H54 (cell line): ENCODE measurements at places on chromosomes 1 and 21.

- no peak for DNase-seq
Measured at GRCh38 chr1:32892368-32893197, 6.3 kb downstream of the HPCA start.

GRCh38 chr1:228267962-228268880 is 60.4 kb downstream of the OBSCN start:
- DNase-seq = no peak

- no peak for DNase-seq
Measured at GRCh38 chr1:215682232-215682631, 115.1 kb downstream of the KCTD3 start.

DNA sequence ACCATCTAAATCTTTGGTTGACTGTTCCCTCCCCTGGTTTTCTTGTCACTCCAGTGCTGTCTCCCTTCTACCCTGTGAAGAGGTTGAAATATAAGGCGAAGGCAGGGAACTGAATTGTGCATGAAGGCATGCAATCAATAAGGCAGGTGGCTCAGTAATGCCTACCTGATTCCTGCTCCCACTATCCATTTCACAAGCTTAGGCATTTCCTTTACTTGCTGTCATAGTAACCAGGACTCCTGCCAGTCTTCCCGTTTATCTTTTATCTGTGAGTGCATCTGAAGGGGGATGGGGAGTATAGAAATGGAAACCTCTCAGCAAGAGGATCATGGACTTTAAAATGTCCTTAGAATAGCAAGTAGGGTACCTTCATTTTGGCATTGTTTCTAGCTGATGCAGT is 40.5 kb downstream of the MRPS6 start:
- no peak for DNase-seq

DNA sequence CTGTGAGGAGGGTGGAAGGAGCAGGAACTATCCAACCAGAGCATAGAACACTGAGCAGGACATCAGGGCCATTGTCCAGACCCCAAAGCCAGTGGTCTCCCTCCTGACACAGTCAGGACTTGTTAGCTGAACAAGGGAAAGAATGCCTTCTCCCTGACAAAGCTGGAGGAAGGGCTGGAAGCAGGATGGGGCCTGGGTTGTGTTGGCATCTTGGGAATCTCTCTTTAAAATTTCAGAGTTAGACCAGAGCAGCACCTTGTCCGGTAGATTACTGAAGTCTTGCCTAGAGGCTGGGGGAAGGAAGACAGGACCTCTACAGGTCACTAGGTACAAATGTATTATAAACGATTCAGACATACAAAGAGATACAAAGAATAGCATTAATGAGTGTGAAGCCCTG is 35.0 kb upstream of the ATP2B4 start:
- no peak for DNase-seq

GRCh38 chr1:244941121-244941520 is 76.8 kb upstream of the HNRNPU start:
- no peak for DNase-seq

- no peak for DNase-seq
Measured at GRCh38 chr1:15618655-15619525, 1.6 kb downstream of the DDI2 start.

GRCh38 chr21:14722841-14723483 is 176.8 kb upstream of the SAMSN1 start:
- DNase-seq = no peak

DNA sequence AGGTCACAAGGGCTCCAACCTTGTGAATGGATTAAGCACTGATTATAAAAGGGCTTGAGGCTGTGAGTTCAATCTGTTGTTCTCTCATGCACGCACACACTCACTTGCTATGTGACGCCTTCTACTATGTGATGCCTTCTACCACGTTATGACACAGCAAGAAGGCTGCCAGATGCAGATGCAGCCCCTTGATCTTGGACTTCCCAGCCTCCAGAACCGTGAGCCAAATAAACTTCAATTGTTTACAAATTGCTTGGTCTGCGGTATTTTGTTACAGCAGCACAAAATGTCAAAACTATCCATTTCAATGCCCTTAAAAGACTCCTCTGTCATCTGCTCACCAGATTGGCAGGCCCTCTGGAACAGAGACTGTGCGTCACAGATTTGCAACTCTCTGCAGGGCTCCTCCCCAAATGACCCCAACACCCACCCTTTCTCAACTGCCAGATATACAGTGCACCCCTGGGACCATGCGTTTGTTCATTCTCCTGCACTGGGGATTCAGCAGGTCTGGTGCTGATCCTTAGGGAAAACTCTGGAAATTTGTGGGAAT is 47.8 kb upstream of the KANK4 start:
- no peak for DNase-seq

GRCh38 chr1:26161415-26162219 is 2.7 kb downstream of the FAM110D start:
- DNase-seq = no peak

DNA sequence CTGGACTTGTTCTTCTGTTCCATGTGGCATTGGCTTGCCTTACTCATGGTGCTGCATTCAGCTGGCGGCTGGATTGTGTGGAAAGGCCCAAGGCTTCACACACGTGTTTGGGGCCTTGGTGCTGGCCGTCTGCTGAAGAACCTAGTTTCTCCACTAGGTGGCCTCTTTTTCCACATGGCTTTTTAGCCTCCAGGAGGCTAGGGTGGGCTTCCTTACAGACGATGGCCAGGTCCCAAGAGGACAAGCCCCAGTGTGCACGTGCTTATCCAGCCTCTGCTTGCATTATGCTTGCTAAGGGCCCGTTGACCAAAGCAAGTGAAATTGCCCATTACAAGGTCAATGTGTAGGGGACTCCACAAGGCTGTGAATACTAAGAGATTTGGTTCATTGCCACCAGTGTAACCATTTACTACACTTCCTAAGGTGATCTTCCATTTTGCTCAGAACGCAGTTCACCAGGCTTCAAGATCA is 47.5 kb upstream of the FOXO6 start:
- peak; percentile 42 for DNase-seq

- no peak for DNase-seq
Measured at GRCh38 chr1:89600451-89601224, 32.3 kb upstream of the LRRC8C start.

DNA sequence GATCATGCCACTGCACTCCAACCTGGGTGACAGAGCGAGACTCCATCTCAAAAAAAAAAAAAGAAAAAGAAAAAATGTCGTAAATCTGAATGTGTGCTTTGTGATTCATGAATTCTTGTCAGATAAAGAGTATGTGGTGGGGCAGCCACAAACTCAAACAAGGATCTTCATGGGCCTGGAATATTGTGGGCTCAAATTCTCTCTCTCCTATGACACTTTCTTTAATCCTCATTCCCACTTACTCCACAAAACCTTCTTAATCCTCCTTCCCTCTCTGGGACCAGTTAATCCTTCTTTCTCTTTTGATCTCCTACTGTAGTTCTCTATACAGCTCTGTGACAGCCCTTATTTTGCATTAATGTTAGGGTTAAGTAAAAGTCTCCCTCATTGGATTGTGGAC is 112.3 kb downstream of the AK5 start:
- DNase-seq = no peak

DNA sequence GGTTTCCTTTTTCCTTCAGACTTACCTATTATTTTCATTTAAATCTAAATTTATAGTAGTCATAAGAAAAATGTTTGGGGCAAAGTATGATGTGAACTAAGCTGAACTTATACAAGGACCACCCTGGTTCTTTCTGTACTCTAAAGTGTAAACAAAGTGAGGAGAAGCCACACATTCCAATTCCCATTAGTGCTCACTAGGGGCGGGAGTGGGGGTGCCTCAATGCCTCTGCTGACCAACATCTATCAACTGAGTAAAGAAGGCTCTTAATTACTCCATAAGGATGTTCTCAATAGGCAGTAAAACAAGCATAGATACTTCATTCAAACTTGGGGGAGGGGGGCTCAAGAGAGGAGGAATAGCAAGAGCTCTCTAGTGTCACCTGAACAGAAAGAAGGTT is 151.7 kb downstream of the CDC42BPA start:
- no peak for DNase-seq

GRCh38 chr1:39034114-39034654 is 8.0 kb downstream of the NDUFS5 start:
- DNase-seq = no peak

DNA sequence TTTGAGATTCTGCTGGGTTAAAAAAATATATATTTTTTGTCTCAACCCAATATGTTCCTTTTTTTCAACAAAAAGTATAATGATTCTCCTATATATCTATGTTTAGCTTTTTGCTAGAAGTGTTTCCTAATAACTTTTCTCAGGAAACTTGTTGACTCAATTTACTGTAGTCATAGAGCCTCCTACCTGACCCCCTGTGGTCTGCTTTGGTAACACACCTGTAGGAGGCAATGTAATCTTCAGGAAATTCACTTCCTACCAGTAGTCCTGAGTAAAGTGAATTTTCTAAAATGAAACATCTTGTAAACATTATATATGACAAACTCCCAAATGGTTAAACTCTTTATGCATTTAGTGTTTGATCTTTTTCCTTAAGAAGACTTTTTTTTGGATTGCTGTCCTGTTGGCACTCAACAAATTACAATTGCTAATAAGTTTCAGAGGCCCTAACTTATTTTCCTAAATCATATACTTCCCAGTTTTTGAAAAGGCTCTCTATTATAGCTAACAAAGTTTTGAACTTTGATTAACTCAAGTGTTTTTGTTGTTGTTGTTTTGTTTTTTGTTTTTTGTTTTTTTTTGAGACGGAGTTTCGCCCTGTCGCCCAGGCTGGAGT is 118.3 kb downstream of the OLFML2B start:
- DNase-seq = no peak
